ENCODE measurements at places on chromosomes 13 and 19. TPM values are rescaled to one million over a fixed set of nuclear protein-coding genes. Genes with fewer than 3 reads are reported as not detected.
A peak's percentile ranks its signal among the peaks of the same experiment; 100 is the strongest.

GRCh38 chr19:17510220-17510993 is 1.0 kb upstream of the PGLS start:
- no peak for DNase-seq

GRCh38 chr13:45372189-45373161 is 31.5 kb upstream of the TPT1 start:
- no peak for DNase-seq

GRCh38 chr13:89486709-89487108 is 1815.5 kb downstream of the SLITRK5 start:
- DNase-seq, result no peak

Gene PRODH2
- total RNA-seq, result not detected

- DNase-seq, result no peak
These were observed 2.3 kb downstream of the SLC5A5 start for GRCh38 chr19:17873786-17874757.

Gene CYP4F12
- total RNA-seq, result 3.3 TPM

GRCh38 chr19:52963247-52963618 is 552 bp upstream of the ZNF816 start:
- peak; percentile 20 for DNase-seq

Gene PSG11
- not detected for total RNA-seq

DNA sequence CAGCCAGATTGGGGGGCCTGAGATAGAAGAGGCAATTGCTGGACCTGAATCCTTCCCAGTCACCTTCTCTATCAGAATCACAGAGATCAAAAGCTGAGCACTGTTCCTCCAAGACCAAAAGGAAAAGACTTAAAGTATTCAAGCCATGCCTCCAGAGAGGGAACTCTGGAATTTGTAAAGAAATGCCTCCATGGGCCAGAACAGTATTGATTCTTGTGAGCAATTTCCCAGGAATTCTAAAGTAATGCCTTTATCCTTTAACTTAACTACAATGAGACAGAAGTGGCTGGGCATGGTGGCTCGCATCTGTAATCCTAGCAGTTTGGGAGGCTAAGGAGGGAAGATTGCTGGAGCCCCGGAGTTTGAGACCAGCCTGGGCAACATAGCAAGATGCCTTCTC is 148.8 kb downstream of the FLT1 start:
- no peak for DNase-seq

GRCh38 chr19:38203197-38203596 is 20.8 kb downstream of the DPF1 start:
- no peak for DNase-seq

GRCh38 chr19:36986601-36987000 is 70.5 kb downstream of the ZNF568 start:
- no peak for DNase-seq

GRCh38 chr13:113853518-113854237 is 10.2 kb downstream of the GAS6 start:
- peak; percentile 35 for DNase-seq

DNA sequence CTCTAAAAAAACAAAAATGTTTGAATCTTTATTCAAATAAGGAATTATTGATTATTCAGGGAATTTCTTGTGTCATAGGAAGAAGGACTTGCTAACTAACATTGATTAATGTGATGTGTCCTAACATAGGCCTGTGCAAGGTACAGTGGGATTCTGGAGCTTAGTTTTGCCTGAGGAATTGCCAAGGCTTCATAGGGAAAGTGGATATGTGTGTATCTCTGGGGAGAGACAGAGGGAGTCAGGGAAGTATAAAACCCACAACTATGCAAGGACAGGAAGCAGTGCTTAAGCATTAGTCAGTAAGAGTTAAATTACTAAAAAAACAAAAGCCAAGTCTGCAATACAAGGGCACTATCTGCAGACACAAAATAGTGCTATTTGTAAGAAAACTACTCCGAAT is 59.6 kb downstream of the WDFY2 start:
- no peak for DNase-seq

- no peak for DNase-seq
These were observed 42.1 kb downstream of the LPAR6 start for GRCh38 chr13:48370815-48371214.

Gene CEACAM3
- total RNA-seq, result not detected

GRCh38 chr13:49503951-49504350 is 8.2 kb downstream of the PHF11 start:
- no peak for DNase-seq

GRCh38 chr19:15468675-15469512 is 4.5 kb upstream of the RASAL3 start:
- no peak for DNase-seq

Gene ZNF699
- total RNA-seq, result 3.9 TPM

Gene KCNN1
- 0.38 TPM for total RNA-seq

DNA sequence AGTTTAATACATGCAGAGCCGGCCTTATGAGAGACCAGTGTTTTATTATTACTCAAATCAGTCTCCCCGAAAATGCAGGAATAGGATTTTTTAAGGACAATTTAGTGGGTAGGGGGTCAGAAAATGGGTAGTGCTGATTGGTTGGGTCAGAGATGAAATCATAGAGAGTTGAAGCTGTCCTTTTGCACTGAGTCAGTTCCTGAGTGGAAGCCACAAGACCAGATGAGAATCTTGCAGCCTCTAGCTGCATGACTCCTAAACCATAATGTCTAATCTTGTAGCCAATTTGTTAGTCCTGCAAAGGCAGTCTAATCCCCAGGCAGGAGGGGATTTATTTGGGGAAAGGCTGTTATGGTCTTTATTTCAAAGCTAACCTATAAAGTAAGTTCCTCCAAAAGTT is 1163.9 kb downstream of the DIAPH3 start:
- DNase-seq, result no peak

Gene NOTCH3
- total RNA-seq, result 21.7 TPM

DNA sequence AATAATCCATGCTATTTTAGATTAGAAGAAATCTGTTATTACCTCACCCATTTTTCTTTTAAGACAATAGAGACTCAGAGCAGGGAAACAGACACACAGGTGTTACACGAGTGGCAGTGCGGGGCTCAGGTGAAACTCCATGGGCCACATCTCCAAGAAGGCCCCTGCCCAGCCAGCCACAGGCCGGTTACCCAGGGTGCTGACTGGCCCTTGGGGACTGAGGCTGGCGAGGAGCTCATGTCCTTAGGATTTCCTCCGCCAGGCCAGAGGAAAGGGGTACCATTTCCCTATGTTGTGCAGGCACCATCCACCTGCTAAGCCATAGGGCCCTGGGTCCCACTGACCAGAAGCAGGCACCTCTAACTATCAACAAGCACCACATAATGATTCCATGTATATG is 10.6 kb downstream of the C19orf47 start:
- no peak for DNase-seq

Gene JSRP1
- total RNA-seq, result 0.36 TPM

DNA sequence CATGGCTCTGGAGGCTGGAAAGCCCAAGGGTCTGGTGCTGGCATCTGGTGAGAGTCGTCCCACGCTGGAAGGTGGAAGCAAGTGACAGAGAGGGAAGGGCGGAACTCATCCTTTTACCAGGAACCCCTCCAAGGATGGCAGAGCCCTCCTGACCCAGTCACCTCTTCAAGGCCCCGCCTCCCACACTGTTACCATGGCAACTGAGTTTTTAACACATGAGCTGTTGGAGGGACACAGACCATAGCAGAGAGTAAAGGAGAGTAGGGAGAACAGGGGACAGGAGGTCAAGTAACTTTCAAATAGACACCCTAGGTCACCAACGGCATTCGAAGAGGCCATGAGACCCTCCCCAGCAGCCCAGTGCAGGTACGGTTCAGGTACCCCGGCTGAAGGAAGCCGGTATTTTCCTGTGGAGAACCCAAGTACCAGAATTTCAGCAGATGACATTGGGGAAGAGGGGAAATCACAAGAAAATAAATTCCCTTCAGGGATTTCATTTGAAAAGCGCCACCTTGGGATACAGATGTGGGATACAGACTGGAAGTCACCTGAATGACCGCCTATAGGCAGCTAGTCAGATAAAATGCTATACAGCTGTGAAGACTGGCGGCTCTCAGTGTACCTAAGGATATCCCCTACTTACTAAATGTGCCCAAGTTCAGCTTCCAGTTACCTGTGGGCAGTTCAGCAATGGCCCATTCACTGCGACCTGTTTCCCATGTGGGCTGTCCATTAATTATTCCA is 8.0 kb downstream of the IL17D start:
- DNase-seq, result no peak

- no peak for DNase-seq
These were observed 8.2 kb upstream of the LRCH1 start for GRCh38 chr13:46544811-46545210.

Gene PSG4
- total RNA-seq, result not detected

Gene POLD1
- total RNA-seq, result 10.8 TPM

DNA sequence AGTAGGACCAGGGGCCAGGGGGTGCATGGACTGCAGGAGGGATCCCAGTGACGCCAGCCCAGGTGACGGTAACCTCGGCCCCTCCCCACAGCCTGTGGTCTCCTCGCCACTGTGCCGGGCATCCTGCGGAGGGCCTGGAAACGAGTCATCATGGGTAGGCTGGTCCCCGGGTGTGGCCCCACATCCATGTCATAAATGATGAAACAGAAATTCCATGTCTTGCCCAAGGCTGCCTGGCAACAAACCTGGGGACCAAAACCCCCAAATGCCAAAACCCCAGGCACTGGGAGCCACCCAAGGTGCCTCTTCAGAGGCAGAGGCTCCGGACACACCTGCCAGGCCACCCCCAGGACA is 20.9 kb downstream of the MAP2K2 start:
- DNase-seq, result no peak

GRCh38 chr19:28920269-28921066 is 292.5 kb downstream of the UQCRFS1 start:
- no peak for DNase-seq
